Right renal pelvis (tissue), 4 donors: ENCODE measurements at places on chromosomes 3 and 15. TPM values are rescaled to one million over a fixed set of nuclear protein-coding genes. Genes with fewer than 3 reads are reported as not detected.

DNA sequence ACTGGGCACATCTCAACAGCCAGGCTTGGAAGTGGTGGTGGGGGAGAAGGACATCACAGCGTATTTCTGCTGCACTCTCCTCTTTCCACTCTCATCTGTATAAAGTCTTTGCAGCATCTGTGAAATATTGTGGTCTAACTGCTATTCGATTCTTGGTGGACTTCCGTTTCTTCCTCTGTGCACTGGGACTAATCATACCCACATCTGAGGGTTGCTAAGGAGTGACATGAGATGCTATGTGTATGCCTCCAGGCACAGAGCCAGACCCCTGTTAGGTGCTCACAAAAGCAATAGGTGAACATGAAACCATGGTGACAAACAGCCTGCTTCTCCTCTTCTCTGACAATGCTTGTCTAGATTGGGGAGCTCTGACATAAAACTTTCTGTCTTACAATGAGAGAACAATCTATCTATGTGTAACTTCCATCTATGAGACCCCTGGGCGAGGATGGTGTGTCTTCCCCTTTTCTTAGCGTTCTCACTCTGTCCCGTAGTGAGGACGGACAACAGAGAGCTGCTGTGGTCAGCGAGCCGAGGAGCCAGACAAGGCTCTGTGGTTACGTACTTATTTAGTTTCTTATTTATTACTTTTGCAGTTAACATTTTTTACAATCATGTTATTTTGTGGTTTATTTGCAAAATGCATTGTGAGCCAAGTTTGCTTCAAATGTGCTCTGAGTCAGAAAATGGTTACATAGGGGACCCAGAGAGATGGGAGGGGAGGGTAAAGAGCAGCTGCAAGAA is 196.7 kb upstream of the TPRG1 start:
- no peak for DNase-seq

GRCh38 chr3:45332493-45332892 is 55.9 kb upstream of the LARS2 start:
- no peak for DNase-seq

Gene COPG1
- 163 TPM for polyA plus RNA-seq

Gene SPINK8
- not detected for polyA plus RNA-seq

DNA sequence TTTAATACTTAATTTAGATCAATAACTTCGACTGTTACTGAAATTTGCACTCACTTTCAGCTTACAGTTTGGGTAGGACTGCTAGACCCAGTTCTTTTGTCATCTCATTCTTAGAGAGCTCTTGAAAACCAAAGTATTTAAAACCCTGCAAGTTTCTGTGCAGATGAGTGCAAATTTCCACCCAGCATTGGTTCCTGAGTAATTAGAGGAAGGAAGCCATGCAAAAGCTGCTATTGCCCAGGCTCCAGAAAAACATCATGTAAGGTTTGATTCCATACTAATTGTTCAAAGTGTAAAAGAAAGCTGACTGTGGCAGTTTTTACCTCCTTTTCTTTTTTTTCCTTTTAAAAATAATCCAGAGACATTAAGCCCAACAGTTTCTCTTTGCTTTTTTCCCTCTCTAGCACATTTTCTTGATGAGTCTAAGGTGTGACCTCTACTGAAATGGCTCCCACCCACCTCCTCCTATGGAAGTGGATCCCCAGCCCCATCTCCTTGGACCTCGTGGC is 30.3 kb downstream of the ABHD2 start:
- DNase-seq, result no peak

Gene TTC21A
- polyA plus RNA-seq, result 10.9 TPM

DNA sequence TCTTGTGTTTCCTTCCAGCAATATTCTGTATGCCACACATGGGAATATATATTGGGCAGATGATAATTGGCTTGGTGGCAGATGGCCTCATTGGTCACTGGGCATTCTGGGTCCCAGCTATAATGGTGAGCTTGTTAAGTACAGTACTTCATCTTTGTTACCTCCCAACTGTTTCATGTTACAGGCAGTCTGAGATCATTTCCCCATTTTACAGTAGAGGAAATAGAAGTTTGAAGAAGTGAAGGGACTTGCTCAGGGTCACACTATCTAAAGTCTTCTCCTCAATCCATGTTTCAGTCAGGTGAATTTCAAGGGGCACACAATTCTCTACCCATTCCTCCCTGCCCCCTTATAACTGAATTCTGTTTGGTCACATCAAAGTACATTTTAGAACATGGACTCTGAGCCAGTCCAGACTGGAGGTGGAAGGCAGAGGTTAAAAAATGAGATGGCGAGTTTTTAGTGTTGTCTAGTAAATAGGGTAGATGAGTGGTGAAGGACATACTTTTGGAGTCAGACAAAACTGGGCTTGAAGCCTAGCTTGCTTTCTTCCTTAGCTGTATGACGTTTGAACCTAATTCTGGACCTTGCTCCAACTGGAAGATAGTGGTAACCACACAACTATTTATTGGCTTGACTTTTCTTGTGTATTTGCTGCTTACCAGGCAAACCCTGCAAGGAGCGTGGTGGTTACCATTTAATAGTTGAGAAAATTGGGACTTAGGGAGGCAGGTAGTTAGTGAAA is 2.5 kb downstream of the EEFSEC start:
- no peak for DNase-seq

GRCh38 chr15:90062462-90062932 is 39.8 kb downstream of the IDH2 start:
- no peak for DNase-seq

- no peak for DNase-seq
Measured at GRCh38 chr3:149812165-149812605, 830 bp upstream of the RNF13 start.

GRCh38 chr3:46719044-46719565 is 1.4 kb upstream of the PRSS50 start:
- no peak for DNase-seq

DNA sequence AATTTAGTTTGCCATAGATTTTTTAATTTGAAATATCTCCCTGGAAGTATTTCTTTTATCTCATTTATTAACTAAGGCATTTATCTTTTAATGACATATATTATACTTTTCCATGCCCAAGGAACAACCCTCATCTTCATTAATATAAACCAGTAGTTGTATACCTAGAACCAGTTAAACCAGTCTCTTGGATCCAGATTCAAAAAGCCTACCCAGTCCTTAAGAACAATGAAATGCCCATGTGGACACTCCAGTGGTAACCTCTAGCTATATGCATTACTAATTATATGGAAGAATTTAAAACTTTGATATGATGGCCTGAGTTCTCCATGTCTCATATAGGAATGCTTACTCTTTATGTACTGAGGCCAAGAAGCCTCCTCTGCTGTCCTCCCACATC is 4.8 kb downstream of the SIDT1 start:
- DNase-seq, result no peak

DNA sequence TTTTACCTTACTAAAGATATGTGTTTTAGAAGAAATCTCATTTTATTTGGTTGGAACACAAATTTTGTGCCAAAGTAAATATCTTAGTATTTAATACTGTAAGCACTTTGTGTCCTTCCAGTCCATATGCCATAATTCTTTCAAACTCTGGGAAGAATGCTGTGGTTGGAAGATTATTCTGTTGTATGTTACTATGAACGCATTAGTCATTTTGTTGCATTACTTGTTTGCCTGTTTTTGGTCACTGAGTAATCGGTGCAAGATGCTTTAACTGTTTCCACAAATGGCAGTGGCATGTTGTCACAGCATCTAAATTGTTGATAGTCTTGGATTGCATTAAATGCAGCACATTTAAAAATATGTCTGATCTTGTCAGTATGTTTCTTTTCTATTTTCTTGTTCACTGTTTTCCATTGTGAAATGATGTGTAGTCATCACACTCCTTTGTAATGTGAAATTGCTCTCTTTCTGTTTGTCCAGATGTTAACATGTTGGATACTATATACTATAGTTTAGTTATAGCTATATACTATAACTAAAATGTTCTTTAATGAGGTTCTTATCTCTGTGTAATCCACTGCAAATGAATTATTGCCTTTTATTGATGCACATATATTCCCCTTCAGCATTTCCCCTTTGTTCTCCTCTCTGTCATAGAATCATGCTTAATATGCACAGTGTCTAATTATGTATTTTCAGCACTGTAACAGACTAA is 89.9 kb upstream of the FLNB start:
- no peak for DNase-seq

DNA sequence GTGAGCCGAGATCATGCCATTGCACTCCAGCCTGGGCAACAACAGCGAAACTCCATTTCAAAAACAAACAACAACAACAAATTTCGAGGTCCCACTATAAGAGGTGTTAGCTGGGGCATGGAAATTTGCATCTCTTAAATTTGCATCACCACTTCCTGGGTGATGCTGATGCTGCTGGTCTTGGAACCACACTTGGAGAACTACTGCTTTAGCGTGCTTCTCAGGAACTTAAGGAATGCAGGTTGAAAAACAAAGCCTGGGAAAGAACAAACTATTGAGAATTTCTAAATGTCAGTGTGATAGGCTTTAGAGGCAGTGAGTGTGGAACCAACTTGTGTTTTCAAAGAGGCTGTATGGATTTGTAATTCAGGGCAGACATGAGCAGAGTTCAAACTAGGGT is 858.4 kb upstream of the ARPP21 start:
- no peak for DNase-seq

- no peak for DNase-seq
Measured at GRCh38 chr15:65330934-65331645, 26.6 kb downstream of the RNU5B-1 start.

GRCh38 chr3:193911784-193912340 is 224.1 kb upstream of the HES1 start:
- DNase-seq, result no peak

- DNase-seq, result no peak
Measured at GRCh38 chr3:180199417-180199995, 162.8 kb upstream of the PEX5L start.

- DNase-seq, result peak; percentile 8
Measured at GRCh38 chr15:98178861-98179260, 218.4 kb downstream of the ARRDC4 start.

- DNase-seq, result no peak
Measured at GRCh38 chr3:99551520-99551919, 86.9 kb upstream of the COL8A1 start.

DNA sequence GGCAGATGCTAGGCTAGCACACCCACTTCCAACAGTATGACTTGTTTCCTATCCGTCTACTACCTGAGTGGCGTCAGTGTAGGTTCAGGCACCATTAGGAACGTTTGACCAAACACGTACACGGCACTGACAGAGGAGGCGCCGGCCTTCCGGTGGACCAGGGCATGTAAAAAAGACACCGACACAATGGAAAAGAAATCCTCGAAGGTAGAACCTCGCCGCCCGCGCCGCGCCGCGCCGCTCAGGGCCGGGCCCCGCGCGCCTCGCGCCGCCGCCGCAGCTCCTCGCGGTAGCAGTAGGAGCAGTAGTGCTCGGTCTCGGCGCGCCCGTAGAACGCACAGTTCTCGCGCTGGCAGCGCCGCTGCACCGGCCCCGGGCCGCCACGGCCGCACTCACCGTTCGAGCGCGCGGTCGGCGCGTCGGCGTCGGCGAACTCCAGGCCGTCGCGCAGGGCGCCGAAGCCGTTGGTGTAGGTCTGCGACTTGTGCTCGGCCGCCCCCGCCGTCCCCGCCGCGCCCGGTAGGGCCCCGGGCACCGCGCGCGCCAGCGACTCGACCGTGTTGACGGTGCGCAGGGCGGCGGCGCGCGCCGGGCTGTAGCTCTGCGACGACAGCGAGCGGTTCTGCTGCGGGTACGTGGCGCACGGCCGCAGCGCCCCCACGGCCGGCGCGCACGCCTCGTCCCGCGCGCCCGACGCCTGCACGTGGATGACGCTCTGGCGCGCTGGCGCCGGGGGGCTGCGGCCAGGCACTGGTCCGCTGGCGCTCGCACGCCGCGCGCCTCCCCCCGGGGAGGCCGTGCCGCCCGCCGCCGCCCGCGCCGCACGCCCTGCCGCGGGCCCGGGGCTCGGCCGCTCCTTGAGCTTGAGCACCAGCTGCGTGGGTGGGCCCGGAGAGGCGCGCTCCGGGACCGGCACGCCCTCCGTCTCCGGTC is 156.7 kb downstream of the KLF13 start:
- DNase-seq, result no peak

GRCh38 chr3:132606085-132606484 is 9.0 kb downstream of the ACKR4 start:
- no peak for DNase-seq

GRCh38 chr15:73723191-73723590 is 30.0 kb downstream of the INSYN1 start:
- no peak for DNase-seq

- no peak for DNase-seq
Measured at GRCh38 chr3:10435850-10436249, 69.5 kb downstream of the ATP2B2 start.

GRCh38 chr3:141405591-141405990 is 37.3 kb downstream of the ZBTB38 start:
- DNase-seq, result no peak
